ENCODE measurements at places on chromosomes 5 and 9.

DNA sequence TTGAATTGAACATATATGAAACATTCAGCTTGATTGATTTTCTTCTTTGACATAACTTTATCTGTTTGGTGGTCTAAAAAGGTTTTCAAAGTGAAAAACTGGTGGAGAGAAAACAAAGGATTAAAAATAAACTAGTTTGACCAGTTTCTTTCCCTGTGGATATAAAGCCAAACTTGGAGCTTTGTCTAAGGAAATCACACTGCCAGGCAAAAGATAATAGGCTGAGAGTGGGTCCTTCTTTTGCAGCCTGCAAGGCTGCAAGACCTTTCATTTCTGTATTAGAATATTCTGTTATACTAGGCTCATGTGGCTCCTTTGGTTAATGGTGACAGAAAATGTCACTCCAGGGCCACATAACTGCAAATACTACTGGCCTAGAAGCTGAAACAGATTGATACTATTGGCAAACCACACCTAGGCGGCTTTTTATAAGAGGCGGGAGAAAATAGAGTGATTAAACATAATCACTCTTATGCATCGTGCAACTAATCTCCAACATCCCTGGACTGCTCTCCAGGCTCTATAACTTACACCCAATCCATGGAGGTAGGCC is 129.1 kb upstream of the ZNF462 start:
- no peak for DNase-seq

DNA sequence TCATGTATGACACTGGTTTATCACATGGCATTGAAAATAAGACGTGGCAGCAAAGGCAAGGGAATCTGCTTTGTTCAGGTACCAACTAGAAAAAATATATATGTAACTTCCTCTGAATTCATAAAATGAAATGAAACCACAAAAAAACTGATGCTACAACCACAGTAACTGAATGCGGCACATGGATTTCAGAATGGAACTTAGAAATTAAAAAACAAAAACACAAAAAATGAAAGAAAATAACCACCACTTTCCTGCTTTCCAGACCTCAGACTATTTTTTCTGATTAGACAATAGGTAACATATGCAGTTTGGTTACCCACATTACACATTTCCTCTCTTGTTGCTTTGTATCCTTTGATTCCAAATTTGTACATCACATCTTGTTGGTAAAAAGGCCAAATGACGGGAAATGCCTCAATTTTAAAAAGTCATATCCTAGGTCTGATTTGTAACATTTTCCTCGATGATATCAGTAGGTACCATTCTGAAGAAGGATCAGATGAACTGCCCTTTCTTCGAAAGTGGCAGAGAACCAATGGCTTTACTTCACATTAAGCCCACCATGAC is 18.1 kb upstream of the PDCL start:
- DNase-seq: no peak

GRCh38 chr5:160427607-160428006 is 6.0 kb downstream of the PTTG1 start:
- DNase-seq: no peak

DNA sequence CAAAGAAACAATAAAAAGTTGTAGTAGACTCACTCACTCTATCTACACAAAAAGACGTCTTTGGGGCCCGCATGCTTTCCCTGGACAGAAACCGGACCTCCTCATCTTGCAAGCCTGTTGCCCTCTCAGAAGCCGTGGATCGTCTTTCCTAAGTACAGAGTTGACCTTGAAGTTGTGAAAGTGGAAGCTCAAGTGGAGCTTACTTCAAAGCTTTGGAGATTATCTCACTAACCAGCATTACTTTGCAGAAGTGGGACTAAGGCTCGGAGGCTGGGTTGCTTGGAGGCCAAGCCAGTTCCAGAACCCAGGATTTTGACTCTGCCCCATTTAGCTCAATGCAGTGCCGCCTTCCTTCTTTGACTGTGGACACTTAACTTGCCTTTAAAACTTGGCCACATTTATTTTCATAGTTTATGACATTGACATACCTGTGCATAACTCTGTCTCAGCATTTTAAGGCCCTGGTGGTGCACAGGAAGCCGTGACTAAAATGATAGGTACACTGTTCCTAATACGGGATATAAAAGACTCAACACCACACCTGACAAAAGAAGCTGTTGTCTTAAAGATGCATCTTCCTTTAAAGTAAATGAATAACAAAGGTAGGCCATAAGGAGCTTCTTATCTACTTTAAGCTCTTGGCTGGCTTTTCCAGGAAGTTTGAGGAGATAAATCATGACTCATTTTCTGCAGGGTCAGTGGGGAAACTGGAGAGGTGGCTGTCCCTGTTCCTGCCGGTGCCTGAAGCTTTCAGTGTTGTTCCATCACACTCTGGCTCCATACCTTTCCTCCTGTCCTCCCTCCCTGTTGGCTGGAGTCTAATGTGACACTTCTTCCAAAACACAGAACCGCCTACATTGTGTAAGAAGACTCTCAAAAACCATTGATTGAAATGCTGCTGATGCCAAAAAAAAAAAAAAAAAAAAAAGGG is 10.7 kb downstream of the SLC25A25 start:
- no peak for DNase-seq

DNA sequence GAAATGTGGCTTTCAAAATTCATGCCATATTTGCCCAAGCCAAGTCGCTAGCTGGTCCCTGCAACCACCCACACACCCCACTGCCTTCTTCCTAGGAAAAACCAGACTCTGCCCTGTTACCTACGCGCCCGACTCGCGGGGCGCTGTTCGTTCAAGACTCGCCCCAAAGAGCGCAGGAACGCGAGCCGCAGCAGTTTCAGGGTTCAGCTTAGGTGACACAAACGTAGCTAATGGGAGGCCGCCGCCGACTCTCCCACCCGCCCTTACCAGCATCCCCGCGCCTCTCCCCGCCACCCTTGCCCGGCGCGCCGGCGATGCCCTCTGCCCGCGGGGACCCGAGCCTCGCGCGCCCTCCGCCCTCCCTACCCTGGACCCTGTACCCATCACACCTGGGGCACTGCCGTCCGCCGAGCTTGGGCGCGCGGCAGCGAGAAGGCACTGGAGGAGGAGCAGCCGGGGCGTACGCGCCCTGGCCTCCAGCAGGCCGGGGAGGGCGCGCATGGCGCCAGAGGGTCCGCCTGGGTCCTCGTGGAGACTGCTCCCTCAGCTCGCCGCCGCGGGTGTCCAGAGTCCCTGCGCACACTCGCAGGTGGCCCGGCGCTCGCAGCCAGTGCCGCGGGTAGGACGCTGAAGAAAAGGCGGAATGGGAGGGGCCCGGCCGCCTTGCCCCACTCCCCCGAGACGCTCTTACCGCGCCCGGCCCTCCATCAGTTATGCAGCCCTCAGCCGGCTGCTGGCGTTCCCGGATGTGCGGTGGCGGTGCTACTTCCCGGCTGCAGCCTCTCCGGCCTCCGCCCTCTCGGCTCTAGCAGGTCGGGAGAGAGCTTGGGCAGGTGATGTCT is at the start of gene EMB:
Gene EMB, minus strand, starts transcription at position 638 of the 842 bp plus-strand sequence. Its CDS starts 137 bp downstream, at position 501.
- peak; percentile 69 for DNase-seq

DNA sequence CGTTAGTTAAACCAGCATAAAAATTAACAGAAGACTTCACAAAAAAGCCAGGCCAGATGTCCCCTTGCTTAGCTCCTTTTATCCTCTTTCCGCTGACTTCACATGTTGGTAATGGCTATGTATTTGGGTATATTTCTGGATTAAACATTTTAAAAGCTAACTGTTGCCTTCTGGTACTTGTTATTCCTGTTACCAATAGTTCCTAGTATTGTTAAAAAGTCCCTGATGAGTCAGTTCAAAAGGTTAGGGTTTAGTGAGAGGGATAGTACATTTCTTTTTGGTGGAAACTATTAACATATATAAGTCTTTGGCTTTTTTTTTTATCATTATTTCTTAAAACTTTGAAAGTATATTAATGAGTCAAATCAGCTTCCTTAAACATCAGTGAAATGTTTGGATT is 103.2 kb upstream of the ELL2 start:
- DNase-seq: no peak

DNA sequence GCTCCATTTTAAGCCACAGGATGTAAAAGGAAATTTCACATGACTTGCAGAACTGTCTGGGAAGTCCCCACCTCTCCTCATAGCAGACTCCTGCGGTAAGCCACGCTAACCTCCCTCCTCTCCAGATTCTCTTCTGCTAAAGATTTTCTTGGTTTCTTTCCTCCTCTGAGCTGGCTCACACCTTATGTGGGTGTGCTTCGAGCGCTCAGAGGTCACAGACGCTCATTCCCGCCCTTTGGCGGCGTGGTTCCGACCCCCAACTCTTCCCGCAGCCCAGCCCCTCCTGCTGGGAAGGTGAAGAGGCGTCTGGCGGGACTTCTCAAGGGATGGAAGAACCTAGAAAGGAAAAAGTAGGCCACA is 32.9 kb upstream of the CDK20 start:
- DNase-seq: peak; percentile 29

GRCh38 chr9:20551835-20552234 is 70.5 kb downstream of the MLLT3 start:
- no peak for DNase-seq

- no peak for DNase-seq
Observed at GRCh38 chr5:100970646-100971255, 67.7 kb upstream of the ST8SIA4 start.

DNA sequence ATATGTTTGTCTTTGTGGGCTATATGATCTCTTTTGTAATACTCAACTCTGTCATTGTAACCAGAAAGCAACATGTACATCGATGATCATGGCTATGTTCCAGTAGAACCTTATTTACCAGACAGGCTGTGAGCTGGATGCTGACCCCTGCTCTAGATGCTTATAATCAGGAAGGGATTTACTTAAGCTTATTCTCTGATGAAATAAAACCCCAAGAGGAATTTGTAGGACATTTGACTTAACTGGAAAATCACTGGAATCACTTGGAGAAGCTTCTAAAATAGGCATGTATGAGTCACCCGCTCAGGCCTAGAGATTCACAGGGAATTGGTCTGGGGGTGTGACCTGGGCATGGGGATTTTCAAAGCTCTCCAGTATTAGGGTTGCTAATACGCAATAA is 285.8 kb upstream of the ZNF608 start:
- DNase-seq: no peak

GRCh38 chr9:75997206-75997605 is 106.7 kb downstream of the PCSK5 start:
- no peak for DNase-seq

GRCh38 chr5:133847301-133847700 is 121.1 kb downstream of the C5orf15 start:
- DNase-seq: no peak

DNA sequence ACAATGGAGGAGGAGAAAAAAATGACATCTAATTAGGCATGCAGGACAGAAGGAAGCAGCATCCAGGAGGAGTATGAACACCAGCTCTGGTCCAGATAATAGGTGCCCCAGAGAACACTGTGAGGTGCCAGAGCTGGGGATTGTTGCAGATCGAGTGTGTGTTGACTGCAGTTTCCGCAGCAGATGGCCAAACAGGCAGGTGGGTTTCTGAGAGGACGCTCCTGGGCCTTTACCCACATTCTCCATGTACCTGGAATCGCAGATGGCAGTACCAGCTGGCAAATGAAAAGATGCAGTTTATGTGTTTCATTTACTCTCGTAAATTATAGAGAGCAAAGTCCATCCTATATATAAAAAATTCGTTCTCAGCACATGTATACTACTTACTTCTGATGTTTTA is 182.2 kb upstream of the ISL1 start:
- DNase-seq: no peak

- DNase-seq: no peak
Observed at GRCh38 chr5:83322273-83322924, 149.1 kb upstream of the VCAN start.

DNA sequence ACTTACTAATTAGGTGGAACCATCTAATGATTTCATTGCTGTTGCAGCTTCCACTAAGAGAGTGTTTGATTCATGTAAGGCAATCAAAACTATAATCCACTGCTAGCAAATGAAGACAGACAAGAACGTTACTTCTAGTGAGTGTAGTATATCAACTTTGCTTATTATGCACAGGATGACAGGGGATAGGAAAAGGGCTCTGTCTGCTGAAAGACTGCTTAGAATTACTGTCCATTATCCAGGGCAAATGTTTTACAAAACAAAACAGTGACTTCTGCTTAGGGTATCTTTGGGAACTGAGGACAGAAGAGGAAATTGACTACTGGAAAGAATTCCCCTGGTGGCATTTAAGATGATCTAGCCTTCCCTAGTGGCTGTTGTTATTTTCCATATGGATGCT is 40.2 kb downstream of the PLPPR1 start:
- DNase-seq: no peak

DNA sequence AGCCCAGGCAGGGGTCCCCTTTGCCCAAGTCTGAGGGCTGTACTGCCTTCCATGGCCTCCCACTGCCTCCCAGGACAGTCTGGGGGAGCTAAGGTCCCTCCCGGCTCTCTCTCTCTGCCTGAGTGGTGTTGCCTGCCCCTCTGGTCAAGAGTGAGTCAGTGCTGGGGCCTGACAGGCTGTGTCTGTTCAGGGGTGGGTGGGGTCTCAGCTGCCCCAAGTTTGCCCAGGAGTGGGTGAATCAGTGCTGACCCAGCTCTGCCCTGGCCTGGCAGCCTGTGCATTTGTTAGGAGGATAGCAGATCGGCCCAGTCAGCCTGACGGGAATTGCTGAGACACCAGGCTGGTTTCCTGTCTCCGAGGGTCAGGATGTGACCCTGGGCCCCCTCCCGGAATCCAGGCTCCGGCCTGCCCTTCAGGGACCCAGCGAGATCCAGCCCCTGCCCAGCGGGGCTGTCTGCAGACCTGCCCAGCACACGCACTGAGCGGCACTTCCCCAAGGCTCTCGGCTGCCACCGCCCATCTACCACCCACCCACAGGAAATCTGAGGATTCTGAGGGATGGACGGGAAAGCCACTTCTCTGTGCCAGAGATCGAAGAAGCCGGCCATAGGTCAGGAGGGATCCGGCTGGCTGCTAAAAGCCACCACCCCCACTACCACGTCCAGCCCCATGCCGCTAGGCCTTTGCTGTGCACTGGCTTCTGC is 15.9 kb downstream of the ENG start:
- DNase-seq: no peak

GRCh38 chr5:117093653-117094052 is 519.0 kb upstream of the SEMA6A start:
- no peak for DNase-seq

DNA sequence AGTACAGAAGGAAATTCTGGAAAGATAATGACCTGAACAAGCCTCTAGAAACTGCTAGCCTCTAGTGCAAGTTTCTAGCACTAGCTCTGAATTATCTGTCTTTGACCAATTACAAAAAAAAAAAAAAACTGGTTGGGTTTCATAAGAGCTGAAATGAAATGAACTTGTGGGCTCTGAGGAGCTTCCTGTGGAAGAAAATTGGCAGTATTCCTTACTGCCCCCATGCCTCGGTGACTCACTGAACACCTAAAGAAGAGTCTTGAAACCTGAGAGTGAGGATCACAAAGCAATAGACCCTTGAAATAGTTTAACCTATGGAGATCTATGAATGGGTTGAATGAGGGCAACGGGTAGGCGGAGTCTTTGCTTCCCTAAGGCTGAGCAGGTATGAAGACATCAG is 263.6 kb upstream of the RASA1 start:
- DNase-seq: no peak

DNA sequence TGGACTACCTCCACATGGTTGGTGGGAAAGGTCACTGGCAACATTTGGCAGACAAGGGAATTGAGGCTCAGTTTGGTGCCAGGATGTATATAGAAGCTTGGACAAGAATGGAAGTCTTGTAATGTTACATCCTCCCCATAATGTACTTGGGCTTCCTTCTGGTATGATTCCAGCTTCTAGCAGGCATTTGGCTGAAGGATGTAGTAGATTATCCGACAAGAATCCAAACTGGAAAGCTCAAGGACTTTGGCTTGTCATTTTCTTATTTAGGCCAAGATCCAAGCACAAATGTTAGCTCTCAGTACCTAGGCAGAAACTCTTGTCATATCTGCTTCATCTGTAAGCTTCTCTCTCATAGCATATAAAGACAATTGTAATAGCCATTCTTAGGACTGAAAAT is 209.1 kb downstream of the MAPKAP1 start:
- DNase-seq: no peak
